ENCODE measurements at places on chromosomes 5 and 9.

- DNase-seq, result no peak
Observed at GRCh38 chr9:114049441-114050225, 28.5 kb downstream of the AMBP start.

GRCh38 chr5:116492776-116493175 is 81.8 kb downstream of the SEMA6A start:
- no peak for DNase-seq

DNA sequence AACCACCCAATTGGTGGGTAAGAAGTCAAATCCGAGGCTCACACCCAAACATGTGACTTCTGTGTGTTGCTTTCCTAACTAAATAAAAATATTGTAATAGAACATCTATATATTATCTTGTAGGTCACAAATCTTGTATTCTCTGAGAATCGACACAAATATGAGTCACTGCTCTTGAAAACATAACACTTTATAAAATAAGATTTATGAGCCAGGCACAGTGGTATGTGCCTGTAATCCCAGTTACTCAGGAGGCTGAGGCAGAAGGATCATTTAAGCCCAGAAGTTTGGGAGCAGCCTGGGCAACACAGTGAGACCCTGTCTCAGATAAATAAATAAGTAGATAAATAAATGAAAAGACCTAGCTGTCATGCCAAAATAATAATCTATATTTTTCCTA is 624.1 kb downstream of the ANXA1 start:
- no peak for DNase-seq

- DNase-seq, result no peak
Observed at GRCh38 chr5:134119720-134120119, 5.2 kb downstream of the TCF7 start.

- DNase-seq, result no peak
Observed at GRCh38 chr5:107502676-107503060, 168.1 kb downstream of the EFNA5 start.

DNA sequence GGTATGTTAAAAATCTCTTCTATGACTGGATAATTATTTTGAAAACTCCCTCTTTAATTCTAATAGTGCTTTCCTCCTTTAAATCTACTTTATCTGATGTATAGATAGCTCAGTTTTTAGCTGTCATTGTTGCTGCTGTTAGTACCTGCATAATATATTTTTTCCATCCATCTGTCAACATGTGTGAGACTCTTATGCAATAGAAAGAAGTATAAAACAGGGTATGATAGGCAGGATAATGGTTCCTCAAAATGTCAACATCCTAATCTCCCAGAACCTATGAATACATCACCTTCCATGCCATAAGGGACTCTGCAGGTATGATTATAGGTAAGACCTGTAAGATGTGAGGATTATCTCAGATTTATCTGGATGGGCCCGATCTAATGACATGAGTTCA is 136.9 kb upstream of the LHFPL2 start:
- no peak for DNase-seq

DNA sequence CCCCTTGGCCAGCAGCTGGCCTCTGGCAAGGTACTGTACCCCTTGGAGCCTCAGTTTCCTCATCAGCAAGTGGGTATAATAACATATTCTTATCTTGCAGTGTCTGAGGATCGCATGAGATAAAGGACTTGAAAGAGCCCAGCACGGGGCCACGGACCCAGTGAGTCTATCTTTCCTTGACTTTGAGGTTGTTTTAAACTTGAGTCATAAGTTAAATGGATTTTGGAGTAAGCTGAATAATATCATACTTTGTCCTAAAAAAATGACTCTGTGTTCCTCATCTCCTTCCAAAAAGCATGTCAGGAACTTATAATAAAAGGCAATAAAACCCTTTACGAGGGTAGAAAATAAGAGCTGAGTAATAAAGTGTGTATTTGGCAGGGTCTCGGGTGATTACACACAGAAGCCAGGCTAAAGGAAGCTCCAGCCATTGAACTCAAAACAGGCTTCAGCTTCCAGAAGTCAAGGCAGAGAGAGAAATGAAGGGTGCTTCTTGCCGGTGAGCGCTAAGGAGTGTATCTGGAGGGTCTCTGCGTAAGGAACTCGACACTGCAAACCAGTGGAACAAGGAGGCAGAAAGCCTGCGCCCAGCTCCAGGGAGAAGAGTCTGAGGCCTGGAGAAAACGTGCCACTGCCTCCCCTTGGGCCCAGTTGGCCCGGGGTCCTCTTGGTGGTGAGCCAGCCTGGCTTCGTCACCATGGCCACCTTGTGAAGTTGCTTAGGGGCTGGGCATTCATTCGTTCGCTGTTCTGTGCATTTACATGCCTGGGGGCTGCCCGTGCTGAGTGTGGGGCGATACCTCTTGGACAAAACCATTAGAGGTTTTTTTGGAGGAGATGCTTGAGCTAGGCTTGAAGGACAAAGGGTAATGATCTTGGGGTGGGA is 72.4 kb upstream of the PHYKPL start:
- peak; percentile 32 for DNase-seq

Data from fibroblast of skin of right quadriceps (primary cell).